ENCODE measurements at places on chromosomes 1 and 21.

GRCh38 chr1:22428672-22429071 is 23.0 kb upstream of the ZBTB40 start:
- DNase-seq: peak; percentile 27

- no peak for DNase-seq
These were observed 375.3 kb downstream of the DUSP10 start for GRCh38 chr1:221366495-221367110.

GRCh38 chr21:44552681-44553080 is 1.4 kb upstream of the KRTAP10-2 start:
- DNase-seq: no peak

DNA sequence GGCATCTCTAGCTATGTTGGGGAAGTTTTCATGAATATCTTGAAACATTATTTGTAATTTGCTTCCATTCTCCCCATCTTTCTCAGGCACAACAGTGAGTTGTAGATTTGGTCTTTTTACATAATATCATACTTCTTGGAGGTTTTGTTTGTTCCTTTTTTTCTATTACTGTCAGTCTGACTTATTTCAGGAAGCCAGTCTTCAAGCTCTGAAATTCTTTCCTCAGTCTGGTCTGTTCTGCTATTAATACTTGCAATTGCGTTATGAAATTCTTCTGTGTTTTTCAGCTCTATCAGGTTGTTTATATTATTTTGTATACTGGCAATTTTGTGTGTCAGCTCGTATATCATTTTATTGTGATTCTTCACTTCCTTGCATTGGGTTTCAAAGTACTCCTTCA is 424.6 kb upstream of the PTBP2 start:
- no peak for DNase-seq

GRCh38 chr1:27954186-27954585 is 5.6 kb upstream of the XKR8 start:
- DNase-seq: no peak

GRCh38 chr1:175984813-175985212 is 222.3 kb downstream of the COP1 start:
- no peak for DNase-seq

GRCh38 chr1:194133152-194133551 is 946.7 kb upstream of the B3GALT2 start:
- no peak for DNase-seq

DNA sequence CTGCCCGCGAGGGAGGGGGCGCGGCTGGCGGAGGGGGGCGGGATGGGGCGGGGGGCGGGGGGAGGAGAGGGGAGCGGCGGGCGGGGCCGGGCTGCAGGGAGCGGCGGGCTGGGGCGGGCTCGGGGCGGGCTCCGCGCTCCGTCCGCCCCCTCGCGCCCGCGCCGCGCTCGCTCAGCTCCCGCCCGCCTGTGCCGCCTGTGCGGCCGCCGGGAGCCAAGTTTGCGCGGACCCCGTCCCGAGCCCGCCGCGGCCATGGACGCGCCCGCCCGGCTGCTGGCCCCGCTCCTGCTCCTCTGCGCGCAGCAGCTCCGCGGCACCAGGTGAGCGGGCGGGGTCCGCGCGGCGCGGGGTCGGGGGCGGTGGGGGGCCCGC is at the start of gene GABRD:
GABRD (plus strand) TSS at position 174 of the 372 bp plus-strand sequence; CDS start at position 253, 79 bp downstream.
- no peak for DNase-seq

- DNase-seq: no peak
These were observed 72.7 kb downstream of the CAPZB start for GRCh38 chr1:19412654-19413053.

GRCh38 chr1:30043256-30043655 is 680.1 kb downstream of the MATN1 start:
- no peak for DNase-seq

DNA sequence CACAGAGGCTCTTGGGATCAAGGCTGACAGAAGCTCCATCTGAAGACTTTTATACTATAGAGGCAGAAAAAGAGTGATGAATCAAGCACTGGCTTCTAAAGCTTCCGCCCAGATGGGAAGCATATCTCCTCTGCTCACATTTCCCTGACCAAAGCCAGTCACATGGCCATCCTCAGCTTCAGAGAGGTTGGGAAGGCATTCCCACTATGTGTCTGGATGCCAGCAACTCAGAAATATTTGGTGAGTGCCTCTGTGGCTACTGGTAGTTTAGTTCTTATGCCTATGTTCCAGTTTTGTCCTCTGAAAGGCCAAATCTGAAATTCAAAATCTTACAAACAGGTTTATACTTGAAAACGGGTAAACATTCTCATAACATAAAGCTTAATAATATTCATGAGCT is 9.9 kb upstream of the DISC1 start:
- no peak for DNase-seq

DNA sequence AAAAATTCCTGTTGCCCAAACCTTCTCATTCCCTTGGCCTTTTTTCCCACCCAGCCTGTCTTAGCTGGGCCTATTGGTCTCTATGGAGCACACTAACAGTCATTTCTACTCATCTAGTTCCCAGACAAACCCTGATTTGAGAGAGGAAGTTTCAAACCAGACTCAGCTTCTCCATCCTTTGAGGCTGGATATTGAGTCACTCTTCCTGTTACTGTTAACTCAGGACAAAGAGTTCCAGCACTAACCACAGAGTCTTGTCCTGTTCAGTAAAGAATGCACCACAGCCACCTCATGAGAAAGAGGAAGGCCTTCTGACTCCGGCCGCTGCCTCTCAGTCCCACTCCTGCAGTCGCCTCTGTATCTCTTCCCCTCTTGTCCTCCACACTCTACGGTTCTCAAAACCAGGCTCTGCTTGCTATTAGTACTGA is 137.8 kb downstream of the PTPRC start:
- DNase-seq: no peak

- no peak for DNase-seq
These were observed 252.4 kb upstream of the DUSP10 start for GRCh38 chr1:221994274-221994698.

DNA sequence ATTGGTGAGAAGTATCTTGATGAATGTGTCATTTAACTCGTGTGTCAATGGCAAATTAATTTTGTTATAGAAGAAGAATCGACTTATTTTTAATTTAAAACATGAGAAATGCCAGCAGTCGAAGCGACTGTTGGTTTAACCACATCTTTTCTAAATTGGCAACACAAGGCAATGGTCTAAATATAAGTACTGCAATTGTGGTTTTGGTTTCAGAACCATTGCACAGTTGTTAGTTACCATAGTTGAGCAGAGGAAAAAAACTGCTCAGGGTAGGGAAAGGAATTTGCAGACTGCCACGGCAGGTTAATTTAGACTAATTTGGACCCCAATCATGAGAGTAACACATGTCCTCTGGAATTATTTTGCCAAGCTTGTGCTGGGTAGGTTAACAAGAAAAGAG is 185.6 kb upstream of the RUNX1 start:
- DNase-seq: no peak

DNA sequence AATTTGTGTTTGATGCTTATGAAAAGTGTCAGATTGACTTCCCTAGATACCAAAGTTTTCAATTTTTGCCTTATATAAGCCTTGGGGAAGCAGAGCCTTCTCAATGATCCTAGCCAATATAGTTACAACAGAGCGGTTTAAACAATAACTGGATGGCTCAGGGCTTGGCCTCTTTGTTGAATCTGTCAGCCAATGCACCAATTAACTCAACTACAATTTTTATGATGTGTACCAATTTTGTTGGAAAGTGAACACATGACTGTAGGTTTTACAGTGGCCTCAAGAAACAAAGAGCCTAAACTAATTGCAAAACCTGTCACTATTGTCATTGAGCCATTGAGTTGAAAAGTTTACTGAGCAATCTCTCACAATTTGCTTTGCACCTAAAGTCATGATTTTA is 71.6 kb upstream of the RGS18 start:
- DNase-seq: no peak

GRCh38 chr1:51002516-51002915 is 32.5 kb downstream of the CDKN2C start:
- no peak for DNase-seq

GRCh38 chr1:207429963-207430362 is 24.2 kb upstream of the CR2 start:
- DNase-seq: no peak

DNA sequence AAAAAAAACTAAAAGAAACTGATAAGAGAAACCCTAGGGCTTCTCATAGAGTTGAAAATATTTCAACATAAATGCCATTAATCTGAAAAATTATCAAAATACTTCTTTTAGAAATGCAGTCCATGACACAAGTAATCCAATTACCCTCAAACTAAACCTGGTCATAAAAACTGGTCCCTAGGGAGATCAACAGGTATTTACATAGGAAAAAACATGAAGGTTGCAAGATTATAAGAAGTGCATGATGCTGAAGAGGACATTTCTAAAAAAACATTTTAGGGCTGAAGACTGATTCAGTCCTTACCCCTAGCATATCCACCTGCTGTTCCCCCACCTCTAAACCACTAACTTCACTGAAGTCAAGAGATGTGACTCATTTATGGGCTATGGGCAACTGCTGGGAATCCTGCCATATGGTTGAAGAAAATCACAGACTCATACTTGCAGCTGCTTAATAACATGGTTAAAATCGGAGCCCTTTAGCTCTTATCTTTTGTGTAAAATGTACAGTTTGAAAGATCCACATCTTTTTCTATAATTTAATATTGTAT is 131.0 kb upstream of the RUNX1 start:
- DNase-seq: no peak

- DNase-seq: no peak
These were observed 2.1 kb downstream of the TTC39A start for GRCh38 chr1:51328279-51328678.

GRCh38 chr1:18597160-18598042 is 33.2 kb upstream of the PAX7 start:
- peak; percentile 35 for DNase-seq

DNA sequence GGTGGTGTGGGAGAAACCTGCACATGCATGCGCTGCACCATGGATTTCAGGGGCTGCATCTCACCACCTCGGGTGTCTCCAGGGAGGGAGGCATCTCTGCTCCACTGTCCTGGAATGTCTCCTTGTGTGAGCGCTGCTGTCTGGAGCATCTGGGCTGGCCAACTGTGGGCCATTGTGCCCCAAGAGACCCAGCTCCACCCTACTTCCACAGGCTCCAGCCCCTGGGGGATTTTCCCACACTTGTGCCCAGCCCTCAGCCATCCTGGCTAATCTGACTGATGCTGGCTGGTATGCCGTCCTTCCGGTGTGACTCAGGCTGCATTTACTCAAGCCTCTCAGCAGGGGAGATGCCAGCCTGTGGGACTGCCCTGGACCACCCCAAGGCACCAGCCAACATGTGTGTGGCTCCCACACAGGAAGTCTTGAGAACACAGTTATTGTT is 62.0 kb downstream of the TRIM11 start:
- DNase-seq: no peak

DNA sequence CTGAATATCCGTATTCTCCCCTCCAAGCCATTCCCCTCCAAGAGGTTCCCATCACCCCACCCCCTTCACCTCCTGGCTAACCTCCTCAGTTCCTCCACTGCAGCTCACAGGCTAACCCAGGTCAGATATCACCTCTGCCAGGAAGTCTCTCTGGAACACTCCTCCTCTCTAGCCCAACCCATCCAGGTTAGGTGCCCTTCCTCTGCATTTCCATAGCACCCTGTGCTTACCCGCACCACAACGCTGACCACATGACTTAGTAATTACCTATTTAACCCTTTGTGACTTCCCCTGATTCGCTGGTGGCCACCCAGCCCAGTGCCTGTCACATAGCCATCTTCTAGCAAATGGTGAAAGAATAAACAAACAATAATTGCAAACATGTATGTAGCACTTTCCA is 49.5 kb upstream of the IFFO2 start:
- DNase-seq: no peak

DNA sequence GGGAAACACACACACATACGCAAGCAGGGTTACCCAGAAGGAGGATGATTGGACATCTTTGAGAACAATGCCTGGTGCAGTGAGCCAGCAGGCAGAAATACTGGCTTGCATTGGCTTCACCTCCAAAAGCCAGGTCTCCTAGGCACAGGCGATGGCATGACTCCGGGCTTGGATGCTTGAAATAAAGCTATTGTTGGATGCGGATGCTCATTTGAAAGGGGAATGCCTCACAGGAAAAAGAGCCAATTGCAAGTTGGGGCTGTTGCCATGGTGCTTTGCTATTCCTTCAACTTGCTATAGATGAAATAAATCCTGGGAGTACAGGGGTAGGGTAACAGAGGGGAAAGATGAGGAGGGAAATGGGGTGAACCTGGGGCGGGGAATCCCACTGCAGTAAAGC is 180.7 kb upstream of the SGIP1 start:
- no peak for DNase-seq

GRCh38 chr21:26845066-26845758 is at the start of gene ADAMTS1:
Gene ADAMTS1 (minus strand): TSS chr21:26845409. CDS start chr21:26844954, 455 bp downstream.
- no peak for DNase-seq

DNA sequence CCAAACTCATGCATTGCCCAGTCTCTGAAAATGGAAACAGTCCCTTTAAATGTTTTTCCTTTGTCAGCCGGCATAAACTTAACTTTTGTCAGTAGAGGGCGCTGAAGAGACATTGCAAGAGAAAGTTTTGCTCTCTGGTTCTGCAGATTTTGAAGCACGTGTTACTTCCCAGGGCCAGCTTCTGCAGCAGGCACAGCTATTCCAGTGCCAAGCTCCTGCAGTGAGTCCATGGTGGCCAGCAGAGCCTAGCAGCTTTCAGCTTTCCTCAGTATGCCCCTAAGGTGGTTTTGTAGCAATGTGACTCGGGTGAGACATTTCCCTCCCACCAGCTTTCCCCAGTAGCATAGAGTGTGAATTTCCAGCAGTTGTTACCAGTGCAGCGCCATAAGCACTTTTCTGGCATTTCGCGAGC is 2.6 kb upstream of the IFI44L start:
- peak; percentile 6 for DNase-seq

DNA sequence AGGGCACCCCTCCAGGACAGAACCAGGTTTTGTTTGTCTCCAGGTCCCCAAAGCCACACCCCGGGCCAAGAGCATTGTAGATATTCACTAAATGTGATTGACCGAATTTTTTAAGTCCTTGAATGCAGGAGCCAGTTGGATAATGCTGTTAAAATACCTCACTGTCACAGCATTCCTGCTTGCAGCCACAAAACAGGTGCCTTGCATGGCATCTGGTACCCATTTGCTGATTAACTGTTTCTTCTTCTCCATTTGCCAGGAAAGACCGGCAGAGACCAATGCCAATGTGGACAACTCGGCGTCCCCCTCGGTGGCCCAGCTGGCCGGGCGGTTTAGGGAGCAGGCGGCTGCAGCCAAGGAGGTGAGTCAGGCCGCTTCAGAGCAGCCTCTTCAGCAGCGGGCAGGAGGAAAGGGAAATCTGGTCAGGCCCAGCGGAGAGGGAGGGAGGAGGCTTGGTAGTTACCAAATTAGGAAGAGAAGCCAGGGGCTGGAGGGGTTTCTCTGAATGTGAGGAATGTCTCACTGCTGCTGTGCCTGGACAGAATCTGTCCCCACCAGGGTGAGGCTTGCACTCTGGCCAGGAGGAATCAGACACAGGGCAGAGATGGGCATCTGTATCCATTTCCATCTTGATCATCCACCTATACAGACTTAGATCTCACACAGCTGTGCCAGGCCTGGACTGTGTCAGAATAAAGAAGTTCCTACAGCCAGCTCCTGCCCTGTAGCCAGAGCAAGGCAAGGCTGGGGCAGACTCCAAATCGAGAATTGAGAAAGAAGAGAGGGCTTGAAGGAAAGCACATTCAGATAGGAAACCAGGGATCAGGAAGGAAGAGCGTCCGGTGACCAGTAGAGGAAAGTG is 37.9 kb upstream of the MPZL1 start:
- DNase-seq: no peak

GRCh38 chr1:33349778-33350610 is 29.1 kb upstream of the A3GALT2 start:
- DNase-seq: peak; percentile 96

Data from GM19239 (cell line).